ENCODE measurements at places on chromosomes 4 and X. TPM values are rescaled to one million over a fixed set of nuclear protein-coding genes. Genes with fewer than 3 reads are reported as not detected.

Gene FGF5
- total RNA-seq: 0.32 TPM

Gene RAB41
- total RNA-seq: not detected

Gene BEX1
- total RNA-seq: not detected

Gene TMPRSS11A
- total RNA-seq: not detected

Gene SPATA4
- 0.22 TPM for total RNA-seq

Gene STK32B
- total RNA-seq: 18.0 TPM

Gene SYNPO2
- 1.0 TPM for total RNA-seq

Gene HMGN5
- total RNA-seq: 2.2 TPM

All from A549 treated with ZK216348 at 1 μM for 4 hours (cell line).